ENCODE measurements at places on chromosomes 2 and 18.

DNA sequence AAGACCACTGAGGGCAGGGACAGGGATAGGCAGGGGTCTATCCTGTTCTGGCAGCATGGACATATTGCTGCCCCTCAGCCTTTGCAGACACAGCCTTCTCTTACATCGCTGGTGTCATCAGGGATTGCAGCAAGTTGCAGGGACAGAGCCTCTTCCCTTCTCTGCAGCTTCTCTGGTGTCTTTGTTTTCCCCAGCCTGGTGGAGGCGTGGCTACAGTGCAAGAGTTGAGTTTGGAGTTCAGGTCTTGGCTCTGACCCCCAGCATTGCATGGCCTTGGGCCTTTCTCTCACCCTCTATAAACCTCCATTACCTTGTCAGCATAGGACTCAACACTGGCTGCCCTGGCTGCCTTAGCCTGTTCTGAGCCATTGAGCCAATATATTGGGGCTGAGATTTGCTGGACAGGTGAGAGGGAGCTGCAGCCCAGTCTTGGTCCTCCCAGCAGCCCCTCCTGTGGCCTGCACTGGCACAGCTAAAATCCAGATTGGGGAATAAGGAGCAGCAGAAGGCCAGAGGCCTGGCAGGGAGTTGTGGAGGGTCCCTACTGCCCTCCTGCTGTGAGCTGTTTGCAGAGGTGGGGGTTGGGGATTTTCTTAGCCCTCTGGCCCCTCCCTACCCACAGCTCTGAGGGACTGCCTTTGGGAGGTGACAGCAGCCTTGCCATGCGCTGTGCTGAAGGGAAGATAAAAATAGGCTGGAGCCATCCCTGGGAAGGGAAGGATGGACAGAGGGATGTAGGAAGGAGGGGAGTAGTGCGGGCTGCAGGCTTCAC lies 22.8 kb downstream of the EHD3 start:
- no peak for DNase-seq

GRCh38 chr18:34789768-34790344 lies 79.8 kb downstream of the DTNA start:
- DNase-seq, result no peak

DNA sequence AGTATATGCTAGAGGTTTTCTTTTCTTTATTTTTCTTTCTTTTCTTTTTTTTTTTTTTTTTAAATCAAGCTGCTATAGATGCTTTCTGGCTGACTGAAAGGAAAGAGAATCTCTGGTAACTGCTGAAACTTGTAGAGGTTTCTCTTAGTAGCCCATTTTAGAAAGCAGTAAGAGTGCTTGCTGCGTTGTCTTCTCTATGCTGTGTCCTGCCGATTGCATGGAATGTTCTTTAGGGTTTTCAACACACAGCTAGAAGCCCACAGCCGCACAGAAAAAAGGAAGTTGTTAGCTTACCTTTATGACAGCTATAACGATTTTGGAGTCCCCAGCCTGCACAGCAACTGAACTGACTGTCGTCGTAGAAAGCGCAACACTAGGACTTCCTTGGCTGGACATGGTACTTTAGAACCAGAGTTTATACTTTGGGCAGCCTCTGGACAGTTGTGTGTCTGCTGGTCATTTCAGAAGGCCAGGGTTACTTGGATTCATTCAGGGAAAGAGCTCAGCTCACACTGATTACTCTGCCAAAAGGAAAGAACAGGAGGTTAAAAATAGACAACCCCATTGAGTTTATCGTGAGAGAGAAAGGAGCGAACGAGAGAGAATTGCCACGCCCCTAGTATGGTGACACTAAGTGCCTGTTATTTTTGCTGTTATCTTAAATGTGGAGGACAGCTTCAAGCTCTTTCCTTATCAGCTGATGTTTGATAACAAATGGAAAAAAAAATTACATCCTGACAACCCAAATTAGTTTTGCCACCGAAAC lies at the start of gene CCDC141:
Gene CCDC141 (minus strand): TSS at position 592 of the 766 bp plus-strand sequence. CDS start 196 bp downstream, at position 396.
- no peak for DNase-seq

GRCh38 chr2:164000176-164000575 lies 264.4 kb upstream of the FIGN start:
- DNase-seq, result no peak

- DNase-seq, result peak; percentile 49
These were observed 5.3 kb upstream of the NEU4 start for GRCh38 chr2:241803387-241804325.

DNA sequence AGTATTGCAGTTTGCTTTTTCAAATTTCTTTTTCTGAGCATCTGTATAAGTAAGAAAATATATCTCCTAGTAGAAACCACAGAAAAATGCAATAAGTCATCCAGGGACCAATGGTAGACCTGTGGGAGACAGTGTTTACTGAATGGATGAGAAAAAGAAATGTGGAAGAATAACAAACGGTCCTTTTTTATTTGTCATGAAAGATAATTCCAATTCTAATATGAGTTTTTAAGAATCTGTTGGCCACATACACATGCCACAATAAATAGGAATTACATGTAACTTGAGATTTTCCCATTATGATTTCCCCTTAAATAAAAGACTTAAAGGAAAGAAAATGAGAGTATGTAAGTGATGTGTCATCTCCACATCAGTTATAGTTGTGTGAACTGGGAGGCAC lies 107.7 kb upstream of the RAB27B start:
- DNase-seq, result no peak

DNA sequence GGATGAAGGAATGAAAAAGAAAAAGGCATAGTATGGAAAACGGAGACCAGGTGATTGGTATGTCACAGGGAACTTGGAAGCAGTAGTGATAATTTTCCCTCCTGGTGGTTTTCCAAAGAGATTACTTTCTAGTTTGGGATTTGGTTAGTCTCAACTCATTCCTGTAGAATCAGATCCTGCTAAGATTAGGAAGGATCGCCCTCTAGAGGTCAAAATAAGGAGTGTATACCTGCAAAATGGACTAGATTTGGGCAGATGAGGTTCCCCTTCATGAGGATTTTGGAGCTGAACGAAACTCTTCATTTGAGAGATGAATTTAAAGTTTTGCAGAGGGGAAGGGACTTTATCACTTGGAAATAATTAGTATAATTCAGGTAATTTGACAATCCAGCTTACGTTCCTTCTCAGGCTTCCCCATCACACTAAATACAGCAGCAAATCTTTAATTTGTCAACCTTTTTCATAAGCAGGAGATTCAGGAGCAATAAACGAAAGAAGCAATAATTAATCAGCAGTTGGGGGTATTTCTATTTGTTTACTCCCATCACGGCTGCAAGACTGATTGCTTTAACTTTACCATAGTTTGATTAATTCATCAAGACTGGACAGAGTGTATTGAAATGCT lies 65.2 kb downstream of the CCDC195 start:
- no peak for DNase-seq

DNA sequence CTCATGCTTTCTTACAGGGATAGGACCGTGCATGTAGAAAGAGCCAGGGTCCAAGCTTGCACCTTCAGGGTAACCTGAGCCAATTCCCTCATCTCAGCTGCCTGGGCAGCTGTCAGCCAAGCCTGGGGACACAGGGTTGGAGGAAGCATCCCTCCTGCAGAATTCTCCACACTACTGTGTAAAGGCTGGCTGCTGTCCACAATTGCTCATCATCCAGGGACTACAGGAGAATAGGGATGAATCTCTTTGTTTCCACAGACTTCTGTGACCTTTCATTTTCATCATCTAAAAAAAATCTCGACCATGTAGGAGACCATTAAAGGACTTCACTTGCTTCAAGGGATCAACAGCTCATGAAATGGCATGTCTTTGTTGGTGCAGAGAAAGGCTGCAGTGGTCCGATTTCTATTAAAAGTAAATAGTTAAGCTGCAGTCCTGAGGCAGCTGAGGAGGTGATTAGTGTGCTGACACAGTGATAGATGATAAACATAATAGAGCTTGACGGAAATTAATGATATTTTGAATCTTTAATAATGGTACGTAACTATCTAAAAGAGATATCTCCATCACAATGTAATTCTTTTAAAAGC lies 74.4 kb upstream of the COPS8 start:
- DNase-seq, result no peak

- no peak for DNase-seq
These were observed 1.2 kb upstream of the ST6GAL2 start for GRCh38 chr2:106886916-106887758.

- DNase-seq, result no peak
These were observed 12.8 kb upstream of the TTN start for GRCh38 chr2:178819992-178820391.
